ENCODE measurements at places on chromosomes 6 and 20.

DNA sequence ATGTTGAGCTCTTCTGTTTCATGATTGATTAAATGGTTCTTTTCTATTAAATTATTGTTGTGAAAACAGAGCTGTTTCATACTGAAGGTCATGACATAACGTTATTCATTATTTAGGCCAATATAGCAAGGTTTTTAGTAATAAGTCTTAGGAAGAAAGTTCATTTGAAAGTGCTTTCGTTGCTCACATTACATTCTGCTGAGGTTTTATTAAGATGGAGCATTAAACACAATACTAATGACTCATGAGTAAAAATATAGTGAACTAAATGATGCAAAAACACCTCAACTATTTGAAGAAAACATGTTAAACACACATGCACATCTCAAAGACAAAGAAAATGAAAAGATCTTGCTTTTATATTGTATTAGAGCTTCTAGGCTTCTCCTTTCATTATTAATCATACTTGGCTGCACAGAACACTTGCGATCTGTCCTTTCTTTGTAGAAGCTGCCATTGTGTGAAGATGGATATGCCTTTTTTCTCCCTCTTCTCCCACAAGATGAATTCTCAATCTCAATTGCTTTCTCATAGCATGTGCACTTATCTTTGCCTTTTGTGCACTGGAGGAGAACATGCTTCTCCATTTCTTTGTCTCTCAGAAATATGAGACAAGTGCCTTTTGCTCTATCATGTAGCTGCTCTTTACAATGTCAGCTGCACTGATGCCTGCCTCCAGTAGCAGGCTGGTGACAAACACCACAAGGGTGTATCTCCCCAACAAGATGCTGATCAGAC lies 312.4 kb downstream of the PHF3 start:
- DNase-seq, result no peak

DNA sequence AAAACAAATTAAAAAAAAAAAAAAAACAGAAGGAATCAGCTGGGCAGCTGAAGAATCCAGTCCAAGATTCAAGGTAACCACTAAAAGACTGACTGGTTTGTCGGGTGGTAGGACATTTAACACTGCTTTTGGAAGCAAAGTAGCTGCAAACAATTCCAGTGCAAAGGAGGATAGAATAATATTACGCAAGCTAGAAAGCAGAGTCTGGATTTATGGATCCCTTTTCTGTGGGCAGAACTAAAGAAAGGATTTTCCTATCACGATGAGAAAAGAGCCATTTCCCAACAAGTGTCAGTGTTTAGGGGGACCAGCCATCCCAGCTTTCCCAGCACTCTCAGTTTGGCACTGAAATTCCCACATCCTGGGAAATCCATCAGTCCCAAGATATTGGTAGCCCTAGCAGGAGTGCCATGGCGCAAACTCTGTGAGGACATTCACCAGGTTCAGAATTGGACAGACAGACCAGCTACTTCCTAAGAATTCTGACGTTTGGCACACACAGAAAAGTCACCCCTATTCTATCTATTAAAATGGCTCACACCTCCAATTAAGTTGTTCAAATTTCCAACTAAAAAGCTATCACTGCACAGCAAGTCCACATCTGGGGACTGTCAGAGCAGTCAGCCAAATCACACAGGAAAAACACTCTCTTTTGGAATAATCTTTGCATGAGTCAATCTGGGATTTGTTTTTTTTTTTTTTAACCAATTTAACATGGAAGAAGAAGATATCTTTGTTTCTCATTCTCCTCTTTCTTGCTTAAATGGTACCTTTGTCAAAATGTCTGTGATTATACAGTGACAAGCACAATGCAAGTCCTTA lies 356.8 kb upstream of the ARID1B start:
- DNase-seq, result no peak

DNA sequence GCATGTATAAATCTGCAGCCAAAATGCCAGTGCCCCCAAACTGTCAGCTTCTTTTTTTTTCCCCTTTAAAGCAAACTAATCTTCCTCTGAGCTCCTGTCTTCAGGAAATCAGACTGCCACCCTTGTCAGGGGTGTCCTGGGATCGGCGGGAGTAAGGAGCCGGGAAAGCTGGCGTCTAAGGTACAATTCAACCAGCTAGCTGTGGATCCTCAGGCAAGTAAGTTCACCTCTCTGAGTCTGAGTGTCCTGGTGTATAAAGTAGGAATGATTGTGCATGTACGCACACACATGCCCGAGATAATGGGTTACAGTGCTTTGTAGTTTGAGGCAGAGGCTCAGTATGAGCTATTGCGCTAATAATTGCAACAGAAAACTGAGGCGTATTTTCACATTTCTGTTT lies 98.3 kb downstream of the ANKRD60 start:
- no peak for DNase-seq

GRCh38 chr20:20503777-20504530 lies 136.1 kb downstream of the INSM1 start:
- no peak for DNase-seq

- no peak for DNase-seq
Observed at GRCh38 chr20:19347943-19348456, 135.6 kb downstream of the SLC24A3 start.

GRCh38 chr20:64242003-64242796 lies 13.3 kb upstream of the PCMTD2 start:
- no peak for DNase-seq

DNA sequence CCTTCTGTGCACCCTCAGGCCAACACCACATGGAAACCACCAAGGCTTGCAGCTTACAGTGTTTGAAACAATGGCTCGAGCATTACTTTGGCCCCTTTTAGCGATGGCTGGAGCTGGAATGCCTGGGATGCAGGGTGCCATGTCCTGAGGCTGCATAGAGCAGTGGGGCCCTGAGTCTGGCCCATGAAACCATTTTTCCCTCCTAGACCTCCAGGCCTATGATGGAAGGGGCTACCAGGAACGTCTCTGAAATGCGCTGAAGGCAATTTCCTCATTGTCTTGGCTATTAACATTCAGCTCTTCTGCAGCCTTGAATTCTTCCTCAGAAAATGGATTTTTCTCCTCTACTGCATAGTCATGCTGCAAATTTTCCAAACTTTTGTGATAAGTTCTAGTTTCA lies 29.9 kb upstream of the SERINC1 start:
- DNase-seq, result no peak

GRCh38 chr6:105363100-105363754 lies 39.7 kb downstream of the PREP start:
- DNase-seq, result no peak

GRCh38 chr6:116217069-116217468 lies 36.8 kb downstream of the TSPYL4 start:
- DNase-seq, result no peak

DNA sequence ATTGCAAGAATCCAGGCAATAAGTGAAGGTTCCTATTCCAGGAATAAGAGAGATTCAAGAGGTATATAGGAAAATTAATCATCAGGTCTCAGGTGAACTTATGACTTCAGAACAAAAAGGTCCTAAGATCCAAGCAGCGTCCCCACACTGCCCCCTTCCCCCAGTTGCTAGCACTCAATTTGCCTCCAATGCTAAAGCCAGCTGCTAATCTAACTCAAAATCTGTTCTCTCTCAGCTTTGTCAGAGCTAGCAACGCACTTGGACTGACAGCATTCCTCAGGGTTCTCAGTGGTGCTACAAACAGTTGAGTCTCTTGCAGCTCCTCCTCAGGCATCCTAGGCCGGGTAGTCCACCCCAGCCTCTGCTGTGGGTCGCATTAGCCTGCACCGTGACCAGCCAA lies 148.3 kb downstream of the RFX6 start:
- DNase-seq, result no peak

- DNase-seq, result no peak
Observed at GRCh38 chr6:27168586-27169443, 78.7 kb upstream of the PRSS16 start.

- DNase-seq, result no peak
Observed at GRCh38 chr20:45322952-45323383, 14.9 kb upstream of the MATN4 start.

GRCh38 chr6:75209184-75209723 lies 3.4 kb upstream of the COL12A1 start:
- DNase-seq, result no peak

- DNase-seq, result no peak
Observed at GRCh38 chr6:132392792-132393191, 8.5 kb downstream of the MOXD1 start.

- no peak for DNase-seq
Observed at GRCh38 chr20:33239418-33239817, 3.6 kb downstream of the BPIFA1 start.

- no peak for DNase-seq
Observed at GRCh38 chr20:29740601-29740950, 1516.9 kb upstream of the DEFB115 start.

DNA sequence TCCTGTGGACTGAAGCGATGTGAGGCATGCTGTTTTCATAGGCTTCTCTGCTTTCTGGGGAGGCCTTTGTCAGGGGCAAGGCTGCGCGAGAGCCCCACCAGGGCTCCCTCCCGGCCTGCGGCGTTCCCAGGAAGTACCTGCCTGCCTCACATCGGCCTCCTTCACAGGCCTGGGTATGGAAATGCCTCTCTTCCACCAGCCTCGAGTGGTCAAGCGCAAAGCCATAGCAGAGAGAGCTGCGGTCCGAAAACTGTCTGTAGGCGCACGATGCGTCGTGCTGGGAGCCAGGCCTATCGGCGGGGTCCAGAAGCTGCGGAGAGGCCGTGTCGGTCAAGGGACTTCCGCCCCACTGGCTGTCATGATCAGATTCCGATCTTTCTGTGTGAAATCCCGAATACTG lies 71.2 kb downstream of the SIM1 start:
- DNase-seq, result no peak

DNA sequence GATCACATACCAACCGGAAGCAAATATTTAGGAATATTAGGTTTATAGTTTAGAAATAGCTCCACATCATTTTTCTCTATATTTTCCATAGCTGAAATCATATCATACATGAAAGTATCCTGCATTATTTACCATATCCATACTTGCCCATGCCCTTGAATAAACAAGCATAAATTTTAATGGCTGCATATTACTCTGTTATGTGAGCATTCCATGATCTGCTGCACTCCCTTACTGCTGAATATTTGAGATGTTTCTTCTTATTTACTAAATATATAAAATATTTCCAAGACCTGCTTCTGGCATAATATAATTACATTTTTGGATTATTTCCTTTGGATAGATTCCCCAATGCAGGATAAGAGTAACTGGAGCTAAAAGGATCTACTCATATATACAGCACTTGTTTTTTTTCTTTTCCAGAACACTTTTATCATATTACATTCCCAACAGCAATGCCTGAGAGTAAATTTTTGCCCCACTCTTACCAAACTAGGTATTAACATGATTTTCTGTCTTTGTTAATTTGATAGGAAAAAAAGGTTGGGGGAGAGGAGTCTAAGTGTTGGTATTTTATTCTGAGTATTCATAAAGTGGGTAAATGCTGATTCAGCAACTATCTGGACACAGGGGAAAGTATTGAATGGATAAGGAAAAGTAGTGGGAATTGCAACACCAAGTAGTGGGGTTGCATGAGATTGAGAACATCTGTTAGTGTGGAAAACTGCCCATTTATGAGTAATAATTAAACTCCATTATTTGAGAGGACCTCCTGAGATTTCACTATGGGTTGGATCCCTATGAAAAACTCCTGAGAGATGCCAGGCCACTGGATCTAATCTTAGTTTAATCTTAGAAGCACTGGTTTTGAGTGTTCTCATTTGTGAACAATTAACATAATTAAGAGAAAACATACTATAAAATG lies 76.0 kb downstream of the MAN1A1 start:
- DNase-seq, result no peak

- no peak for DNase-seq
Observed at GRCh38 chr6:100464903-100465700, at the start of gene SIM1. Gene SIM1 (minus strand): TSS chr6:100464921. CDS start chr6:100463468, 1,453 bp downstream.

GRCh38 chr20:61494763-61495575 lies 242.9 kb downstream of the CDH4 start:
- DNase-seq, result no peak

DNA sequence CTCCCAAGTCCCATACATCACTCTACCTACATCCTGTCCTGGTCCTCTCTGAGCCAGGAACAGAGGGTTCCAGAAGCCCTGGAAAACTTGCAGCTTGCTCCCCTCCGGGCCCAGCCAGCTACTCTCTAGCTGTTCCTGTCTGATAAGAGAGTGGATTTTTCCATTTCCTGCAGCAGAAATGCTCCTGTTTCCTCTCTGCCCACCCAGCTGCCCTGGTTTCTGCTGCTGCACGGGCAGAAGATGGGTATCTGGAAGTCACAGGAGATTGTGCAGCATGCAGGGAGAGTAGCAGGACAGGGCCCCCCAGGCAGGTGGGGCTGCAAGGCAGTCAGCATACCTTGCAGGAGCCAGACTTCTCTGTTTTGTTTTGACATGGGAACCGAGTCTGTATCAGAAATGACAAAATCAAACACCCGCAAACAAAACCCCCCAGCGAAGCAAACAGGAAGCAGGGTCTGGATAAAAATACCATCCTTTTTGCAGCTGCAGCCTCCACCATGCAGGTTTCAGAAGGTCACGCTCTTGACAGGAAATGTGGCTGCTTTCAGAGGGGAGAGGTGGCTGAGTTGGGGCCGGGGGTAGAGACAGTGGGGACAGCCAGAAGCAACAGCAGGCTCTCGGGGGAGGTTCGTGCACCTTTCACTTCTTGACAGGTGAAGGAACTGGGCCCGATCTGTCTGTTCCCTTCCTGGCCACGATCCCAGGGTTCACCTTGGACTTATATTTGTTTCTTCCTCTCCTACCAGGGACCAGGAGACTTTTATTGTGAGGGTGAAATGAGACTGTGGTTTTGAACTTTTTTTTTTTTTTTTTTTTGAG lies 50.8 kb upstream of the FAM83D start:
- DNase-seq, result peak; percentile 46

DNA sequence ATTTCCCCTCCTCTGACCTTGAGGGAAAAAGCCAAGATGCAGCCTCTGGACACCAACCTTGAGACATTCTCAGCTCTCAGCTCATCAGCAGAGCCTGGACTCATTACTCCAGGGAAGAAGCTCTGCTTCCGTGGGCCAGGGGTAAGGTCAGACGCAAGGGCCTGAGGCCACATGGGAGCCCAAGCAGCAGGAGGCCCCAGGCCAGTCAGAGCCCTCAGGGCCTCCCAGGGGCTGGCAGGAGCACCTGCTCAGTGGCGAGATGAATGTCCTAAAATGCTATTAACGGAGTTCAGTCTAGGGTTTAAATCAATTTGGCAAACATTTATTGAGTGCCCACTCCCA lies 208.6 kb downstream of the ERMARD start:
- no peak for DNase-seq

- DNase-seq, result no peak
Observed at GRCh38 chr6:166297606-166298005, 10.6 kb downstream of the PRR18 start.

- no peak for DNase-seq
Observed at GRCh38 chr6:56527934-56528333, 114.8 kb downstream of the DST start.

- no peak for DNase-seq
Observed at GRCh38 chr20:31452575-31452974, 12.1 kb downstream of the DEFB123 start.

DNA sequence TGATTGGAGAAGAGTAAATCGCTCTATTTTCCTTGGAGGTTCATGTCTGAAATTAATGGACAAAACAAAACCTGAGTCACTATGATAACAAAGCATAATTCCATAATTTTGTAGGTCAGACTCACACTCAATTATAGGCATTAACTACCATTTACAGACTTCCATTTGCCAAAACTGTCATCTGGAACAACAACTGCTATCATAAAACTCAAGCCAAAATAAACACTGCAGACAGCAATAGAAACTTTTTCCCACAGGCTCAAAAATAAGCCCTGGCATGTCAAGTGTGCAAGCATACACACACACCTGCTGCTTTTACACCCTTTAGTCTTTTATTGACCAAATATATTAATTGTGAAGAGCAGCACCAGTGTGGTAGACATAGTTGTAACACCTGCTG lies 7.1 kb downstream of the MRPS10 start:
- DNase-seq, result no peak

GRCh38 chr6:97663252-97663651 lies 380.2 kb upstream of the MMS22L start:
- DNase-seq, result no peak

Measured in stimulated activated CD4-positive, alpha-beta T cell treated with anti-CD3 and anti-CD28 coated beads, Interleukin-4, amount 100 ng/mL, for 24 hours (primary cell).